ENCODE measurements at places on chromosomes 7 and 10.

DNA sequence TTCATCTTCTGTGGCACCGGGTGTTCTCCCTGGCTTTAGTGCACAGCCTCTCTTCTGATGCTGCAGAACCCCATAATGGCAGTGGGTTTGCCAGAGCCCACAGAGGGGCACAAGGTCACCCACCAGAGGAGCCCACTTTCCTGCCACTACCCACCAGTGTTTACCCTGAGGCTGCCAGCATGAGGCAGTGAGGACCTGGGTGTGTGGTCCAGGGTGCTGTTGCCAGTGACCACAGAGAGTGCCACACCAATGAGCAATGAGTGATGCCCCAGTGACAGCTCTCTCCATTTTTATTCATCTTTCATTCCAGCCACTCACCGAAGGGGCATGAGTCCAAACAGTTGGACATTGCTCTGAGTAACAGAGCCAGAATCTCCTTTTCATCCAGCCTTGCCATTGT lies 34.8 kb downstream of the MTURN start:
- no peak for DNase-seq

GRCh38 chr7:93226310-93226709 lies at the start of gene HEPACAM2:
Gene HEPACAM2 (minus strand): TSS chr7:93226469.
- DNase-seq: no peak

GRCh38 chr7:99392659-99393354 lies 15.6 kb downstream of the PDAP1 start:
- DNase-seq: peak; percentile 72

DNA sequence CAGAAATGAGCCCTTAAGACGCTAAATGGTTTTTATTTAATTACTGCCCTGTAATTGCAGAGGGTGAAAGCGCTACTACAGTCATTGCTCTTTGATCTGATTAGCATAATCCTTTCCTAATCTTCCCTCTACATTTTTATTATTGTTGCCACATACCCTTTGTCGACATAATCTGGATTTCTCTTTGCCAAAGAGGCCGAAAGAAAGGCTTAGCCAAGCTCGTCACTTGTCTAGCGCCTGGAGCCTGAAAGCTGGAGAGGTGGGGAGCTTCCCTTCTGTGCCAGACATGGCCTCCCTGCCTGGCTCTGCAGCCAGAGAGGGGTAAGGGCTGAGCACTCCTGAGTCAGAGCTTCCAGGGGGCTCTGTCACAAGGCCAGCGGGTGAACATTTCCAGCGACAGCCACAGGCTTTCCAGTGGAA lies 145.9 kb downstream of the PRKAG2 start:
- DNase-seq: no peak

DNA sequence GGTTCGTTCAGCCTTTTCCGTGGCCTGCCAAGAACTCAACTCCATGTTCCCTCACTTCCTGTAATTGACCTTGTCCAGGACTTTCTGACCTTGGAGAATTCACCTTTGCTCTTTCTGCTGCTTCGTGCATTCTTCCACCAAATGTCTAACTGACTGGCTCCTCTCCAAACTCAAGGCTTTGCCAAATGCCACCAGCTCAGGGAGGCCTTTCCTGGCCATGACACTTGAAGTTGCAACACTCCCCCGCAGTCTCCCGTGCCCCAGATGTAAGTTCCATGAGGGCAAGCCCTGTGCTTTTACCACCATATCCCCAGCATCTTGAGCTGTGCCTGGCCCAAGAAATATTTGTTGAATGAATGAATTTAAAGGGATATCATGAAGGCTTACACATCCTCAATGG lies 238.4 kb downstream of the ARHGAP21 start:
- DNase-seq: no peak

DNA sequence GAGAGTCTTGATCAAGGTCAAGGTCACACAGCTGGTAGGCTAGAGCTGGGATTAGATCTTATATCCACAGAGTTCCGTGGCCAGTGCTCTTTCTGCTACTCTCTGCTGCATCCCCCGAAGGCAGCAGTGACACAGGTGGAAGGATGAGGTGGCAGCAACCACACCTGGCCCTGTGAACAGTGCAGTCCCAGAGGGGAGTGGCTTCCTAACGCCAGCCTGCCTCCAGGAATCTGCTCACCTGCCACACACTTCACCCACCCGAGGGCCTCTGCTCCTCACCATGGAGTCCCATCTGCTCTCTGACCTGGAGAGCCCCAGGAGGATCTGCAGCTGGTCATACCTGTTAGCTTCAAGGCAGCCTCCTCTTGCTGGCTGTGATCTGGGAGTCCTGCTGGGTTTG lies 484.2 kb downstream of the PLXNA4 start:
- DNase-seq: no peak

DNA sequence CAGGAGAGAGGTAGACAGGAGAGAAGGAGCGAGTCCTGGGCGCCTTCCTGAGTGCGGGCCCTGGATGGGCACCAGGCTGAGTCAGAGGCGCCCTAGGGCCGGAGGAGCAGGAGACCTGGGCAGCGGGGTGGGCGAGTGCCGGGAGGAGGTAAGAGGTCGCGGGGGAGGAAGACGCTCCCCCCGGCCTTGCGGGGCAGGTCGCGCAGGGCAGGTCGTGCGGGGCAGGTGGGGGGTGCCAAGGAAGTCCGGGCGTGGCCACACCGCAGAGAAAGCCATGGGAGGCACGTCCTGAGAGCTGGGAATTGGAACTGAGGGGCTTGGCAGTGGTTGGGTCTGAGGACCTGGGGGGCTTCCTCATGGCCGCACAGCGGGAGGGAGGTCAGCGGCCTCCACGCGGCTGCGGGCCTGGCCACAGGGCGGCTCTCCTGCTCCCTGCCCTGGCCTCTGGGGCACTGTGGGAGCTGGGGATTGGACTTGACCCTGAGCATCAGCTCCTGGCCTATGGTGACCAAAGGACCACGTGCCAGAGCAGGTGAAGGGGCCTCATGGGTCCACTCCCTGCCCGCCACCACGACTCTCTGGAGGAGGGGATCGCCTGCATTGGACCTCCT lies 935 bp downstream of the MMP21 start:
- no peak for DNase-seq

DNA sequence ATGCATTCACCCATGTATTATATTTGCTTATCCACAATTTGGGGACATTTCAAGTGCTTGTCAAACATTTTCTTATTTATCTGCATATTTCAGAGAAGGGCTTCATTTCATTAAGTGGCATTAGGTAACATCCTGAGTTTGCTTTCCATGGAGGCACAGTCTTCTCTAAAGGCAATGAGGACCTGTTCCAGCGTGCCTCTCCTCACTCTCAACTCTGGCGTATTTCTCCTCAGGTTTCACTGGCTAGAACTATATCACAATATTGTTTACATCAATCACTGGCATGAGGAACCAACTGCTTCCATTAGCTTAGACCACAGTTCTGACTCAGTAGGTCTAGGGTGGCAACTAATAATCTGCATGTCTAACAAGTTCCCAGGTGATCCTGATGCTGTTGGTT lies 177.2 kb downstream of the TAX1BP1 start:
- no peak for DNase-seq

DNA sequence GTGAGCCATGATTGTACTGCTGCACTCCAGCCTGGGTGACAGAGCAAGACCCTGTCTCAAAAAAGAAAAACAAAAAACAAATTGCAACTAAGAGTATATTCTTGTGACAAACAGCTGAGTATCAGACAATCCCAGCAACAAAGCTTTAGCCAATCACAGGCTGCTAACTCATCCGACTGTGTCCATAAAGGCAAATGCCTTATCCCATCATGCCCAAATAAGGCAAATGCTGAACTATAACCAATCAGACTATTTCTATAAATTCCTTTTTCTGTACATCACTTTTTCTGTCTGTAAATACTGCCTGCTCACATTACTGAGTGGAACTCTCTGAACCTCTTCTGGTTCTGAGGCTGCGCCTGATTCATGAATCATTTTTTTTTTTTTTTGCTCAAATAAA lies 37.5 kb upstream of the TAC1 start:
- no peak for DNase-seq

DNA sequence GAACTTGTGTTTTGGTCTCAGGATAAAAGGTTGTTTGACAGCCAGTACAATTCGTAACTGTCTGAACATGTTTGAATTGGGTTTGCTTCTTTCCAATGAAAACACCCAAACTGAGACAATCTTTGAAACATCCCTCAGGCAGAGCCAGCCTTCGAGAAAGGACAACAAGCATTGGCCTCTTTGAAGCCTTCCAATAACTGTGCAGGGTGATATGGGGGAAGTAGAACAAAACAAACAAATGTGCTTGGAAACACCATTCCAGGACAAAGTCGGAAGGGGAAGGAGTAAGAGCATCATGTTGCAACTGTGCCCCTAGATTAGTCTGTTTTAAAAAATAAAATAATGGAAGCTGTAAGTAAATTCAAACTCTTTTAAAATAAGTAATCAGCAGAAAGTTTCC lies 39.5 kb downstream of the IL2RA start:
- DNase-seq: no peak

GRCh38 chr7:7932553-7932952 lies 36.0 kb upstream of the GLCCI1 start:
- no peak for DNase-seq

- no peak for DNase-seq
Observed at GRCh38 chr7:15747301-15747700, 60.8 kb upstream of the MEOX2 start.

- no peak for DNase-seq
Observed at GRCh38 chr7:1748076-1748838, 78.2 kb downstream of the ELFN1 start.

- DNase-seq: no peak
Observed at GRCh38 chr10:60277656-60278055, 112.0 kb downstream of the ANK3 start.

GRCh38 chr7:90618876-90619275 lies 22.8 kb downstream of the CDK14 start:
- DNase-seq: no peak

DNA sequence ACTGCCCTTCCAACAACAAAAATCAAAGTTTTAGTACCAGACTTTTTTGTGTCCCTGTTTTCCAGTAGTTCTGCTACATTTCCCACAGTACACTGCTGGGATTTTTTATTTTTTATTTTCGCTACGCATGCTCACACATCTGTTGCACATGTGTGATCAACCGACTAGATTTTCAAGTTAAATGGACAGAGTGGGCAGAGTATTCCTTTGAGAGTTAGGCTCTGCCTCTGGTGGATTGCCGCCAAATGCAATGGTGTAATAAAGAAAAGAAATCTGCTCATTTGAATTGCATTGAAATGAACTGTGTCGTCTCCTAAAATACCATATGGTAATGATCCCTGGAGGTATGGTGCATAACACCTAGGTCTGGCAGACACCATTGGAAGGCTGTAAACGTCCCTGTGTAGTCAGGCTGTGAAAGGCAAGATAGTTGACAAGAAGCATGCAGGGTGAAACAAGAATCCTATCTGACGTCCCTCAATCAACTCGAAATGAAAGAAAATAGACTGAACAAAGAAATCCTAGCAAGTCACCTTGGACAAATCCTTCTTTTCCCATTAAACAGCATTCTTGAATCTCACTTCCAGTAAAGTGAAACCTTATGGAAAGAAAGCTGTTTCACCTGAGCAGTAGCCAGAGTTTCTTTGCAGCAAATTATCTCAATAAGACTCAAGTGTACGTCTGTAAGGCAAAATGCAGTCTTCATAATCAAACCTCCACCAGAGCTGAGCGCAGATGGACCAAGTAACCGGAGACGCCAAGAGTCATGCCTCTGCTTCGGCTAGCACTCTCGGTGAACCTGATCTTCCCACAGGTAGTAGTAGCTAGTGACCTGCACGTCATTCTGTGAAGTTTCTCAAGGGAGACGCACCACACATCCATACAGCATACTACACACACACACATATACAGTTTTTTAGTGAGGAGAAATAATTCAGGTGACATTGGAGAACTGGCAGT lies 357.3 kb downstream of the CRPPA start:
- no peak for DNase-seq

DNA sequence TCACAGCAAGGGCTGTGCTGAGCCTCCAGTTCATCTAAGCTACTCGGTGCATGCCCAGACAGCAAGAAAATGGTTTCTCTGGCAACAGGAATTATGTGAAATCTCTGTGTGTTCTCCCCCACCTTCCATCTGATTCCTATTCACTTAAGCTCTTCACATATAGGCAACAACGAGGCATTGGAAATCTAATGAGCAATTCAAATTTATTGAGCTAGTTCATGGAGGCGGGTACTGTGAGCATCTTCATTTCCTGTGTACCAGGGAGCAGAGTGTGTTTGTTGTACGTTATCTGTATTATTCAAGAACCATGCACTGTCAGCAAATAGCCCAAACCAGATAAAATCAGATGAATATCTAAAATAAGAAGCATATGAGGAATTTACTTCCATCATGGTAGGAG lies 739.1 kb downstream of the MAGI2 start:
- no peak for DNase-seq

DNA sequence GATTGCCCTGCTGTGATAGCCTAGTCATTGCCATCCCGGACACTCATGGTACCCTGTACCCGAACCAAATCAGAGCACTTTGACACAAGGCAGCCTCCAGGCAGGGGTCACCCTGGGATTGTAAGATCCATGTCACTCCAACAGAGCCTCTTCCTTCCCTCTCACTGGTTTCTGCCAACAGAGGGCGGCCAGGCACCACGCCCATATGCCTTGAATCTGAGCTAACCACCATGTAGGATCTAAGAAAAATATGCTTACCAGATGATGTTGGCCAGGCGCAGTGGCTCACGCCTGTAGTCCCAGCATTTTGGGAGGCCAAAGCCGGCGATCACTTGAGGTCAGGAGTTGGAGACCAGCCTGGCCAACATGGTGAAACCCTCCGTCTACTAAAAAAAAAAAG lies 389.2 kb upstream of the KLF6 start:
- no peak for DNase-seq

- DNase-seq: no peak
Observed at GRCh38 chr7:111865430-111865829, 303.1 kb upstream of the IMMP2L start.

GRCh38 chr7:159045839-159046238 lies 98.8 kb downstream of the VIPR2 start:
- no peak for DNase-seq

DNA sequence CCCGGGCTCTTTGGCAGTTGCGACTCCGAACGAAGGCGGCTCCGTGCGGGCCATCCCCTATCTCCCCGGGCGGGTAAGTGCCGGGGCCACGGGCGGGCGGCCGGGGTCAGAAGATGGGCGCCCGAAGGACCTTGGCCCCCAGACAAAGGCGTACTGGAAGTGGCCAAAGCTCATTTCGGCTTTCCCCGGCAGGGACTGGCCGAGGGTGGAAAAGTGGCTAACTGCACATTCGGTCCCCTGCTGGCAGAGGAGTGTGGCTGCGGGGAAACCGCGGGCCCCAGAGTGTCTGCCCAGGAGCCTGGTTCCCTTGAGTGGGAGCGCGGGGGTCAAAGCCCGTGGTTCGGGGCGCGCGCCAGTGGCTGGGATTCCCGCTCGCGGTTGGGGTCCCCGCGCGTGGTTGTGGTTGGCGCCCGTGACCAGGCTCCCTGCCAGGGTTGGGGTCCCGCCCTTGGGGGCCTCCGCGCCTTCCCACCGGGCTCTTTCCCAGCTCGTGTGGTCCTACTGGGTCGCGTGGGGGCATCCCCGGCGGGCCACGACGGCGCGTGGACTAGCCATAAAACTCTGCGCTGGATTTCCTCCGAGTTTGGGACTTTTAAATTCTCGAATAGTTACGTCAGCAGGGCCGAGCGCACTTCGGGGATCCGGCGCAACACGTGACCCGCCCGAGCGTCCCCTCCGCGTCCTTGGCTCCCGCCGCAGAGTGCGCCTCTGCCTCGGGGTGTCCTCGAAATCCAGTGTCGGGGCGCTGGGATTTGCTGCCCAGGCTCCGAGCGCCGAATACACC lies 124.4 kb downstream of the TACC2 start:
- peak; percentile 70 for DNase-seq

- no peak for DNase-seq
Observed at GRCh38 chr10:14553448-14553847, 221.2 kb downstream of the FAM107B start.

- no peak for DNase-seq
Observed at GRCh38 chr7:136194878-136195277, 217.7 kb upstream of the MTPN start.

- DNase-seq: no peak
Observed at GRCh38 chr7:36301914-36302771, 87.5 kb upstream of the ANLN start.
